Activated naive CD4-positive, alpha-beta T cell treated with Interleukin-2 at 50 U/mL for 16 hours (primary cell): ENCODE measurements at places on chromosomes 12 and 14.

GRCh38 chr14:49947506-49947905 is 54.6 kb downstream of the ARF6 start:
- no peak for DNase-seq

DNA sequence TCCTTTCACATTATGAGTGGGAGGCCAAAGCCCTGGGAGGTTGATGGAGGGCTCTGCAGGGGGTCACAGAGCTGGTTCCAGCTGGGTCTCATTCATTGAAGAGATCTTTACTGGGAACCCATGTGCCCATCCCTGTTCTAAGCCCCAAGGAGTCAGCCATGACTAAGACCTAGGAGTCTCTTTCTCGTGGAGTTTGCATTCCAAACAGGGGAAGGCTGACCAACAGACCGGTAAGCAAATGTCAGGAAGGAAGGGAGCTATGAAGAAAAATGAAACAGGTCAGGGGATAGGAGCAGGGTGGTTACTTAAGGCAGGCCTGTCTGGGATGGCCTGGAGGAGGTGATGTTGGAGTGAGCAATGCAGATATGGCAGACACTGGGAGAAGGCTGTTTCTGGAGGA is 31.5 kb downstream of the SYNDIG1L start:
- DNase-seq = no peak

DNA sequence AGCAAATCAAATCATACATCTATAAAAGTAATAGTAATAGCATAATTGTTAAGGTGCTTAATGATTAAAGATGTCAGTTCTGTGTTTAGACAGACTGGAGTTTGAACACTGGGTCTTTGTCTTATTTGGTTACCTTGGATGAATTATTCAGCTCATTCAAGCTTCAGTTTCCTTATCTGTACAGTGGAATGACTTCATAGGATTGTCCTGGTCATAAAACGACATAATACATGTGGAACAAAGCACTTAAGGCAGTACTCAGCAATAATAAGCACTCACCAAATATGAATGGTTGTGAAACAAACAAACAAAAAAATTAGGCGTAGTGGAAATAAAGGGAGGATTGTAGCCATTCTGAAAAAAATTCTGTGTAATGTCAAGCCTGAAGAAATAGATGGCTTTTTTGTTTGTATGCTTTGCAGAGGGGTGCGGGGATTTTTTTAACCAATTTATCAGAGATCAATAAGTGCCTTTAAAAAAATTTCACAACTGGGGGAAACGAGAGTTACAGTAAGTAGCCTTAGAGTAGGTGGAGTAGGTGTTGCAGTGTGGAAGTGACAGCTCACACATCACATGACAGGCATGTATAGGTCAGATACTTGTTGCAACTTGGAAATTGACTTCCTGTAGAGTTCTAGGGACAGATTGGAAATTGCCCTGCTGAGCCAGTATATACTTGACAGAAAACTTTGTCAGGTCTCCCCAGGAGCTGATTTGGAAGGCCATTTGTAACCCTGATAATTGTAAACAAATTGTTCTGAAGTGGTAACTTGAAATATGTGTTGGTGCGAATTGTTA is 157.7 kb downstream of the SLC15A5 start:
- no peak for DNase-seq

DNA sequence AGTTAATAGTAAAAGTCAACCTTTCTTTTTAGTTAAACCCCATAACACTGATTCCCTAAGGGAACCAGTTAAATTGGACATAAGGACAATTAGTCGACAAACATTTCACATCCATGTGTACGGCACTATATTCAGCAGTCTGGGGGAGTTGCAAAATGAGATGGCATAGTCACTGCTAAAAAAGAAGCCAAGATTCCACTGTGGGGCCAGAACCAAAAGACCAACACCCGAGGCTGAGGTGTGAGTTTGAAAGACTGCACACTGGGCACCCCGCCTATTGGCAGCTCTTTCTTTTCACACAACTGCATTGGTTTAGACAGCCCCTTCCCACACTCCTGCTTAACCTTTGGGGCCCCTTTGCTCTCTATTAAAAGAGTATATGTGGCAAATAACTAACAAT is 16.7 kb downstream of the SETD3 start:
- DNase-seq = no peak

DNA sequence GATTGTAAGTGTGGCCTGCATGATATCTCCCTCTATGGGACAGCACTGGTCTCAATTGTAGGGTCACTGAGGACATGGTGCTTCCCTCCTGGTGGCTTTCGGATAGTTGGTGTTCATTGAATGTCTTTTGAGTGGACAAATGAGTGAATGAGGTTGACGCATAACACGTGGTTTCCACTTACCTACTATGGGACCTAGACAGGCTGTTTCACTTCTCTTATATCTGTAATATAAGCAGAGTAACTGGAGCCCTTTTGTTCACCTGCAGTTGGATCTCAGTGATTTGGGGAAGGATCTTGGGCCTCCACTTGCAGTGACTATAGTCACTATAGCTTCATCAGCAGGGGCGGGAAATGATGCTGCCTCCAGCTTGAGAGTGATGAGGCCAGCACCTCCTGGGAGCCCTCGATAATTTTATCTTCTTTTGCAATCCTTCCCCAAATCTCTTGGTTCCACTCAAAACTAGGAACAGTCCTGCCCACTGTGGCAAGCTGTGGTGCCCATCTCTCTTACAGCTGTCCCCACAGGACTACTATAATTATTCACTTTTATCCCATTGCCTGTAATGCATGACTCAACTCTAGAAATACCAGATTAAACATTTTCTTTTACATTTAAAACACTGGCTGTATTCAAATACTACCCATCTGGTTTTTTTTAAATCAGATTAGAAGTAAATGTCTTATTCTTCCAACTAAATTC is 242.9 kb downstream of the CHST11 start:
- DNase-seq = peak; percentile 18

- no peak for DNase-seq
Observed at GRCh38 chr12:123519141-123520001, 14.1 kb downstream of the RILPL1 start.

DNA sequence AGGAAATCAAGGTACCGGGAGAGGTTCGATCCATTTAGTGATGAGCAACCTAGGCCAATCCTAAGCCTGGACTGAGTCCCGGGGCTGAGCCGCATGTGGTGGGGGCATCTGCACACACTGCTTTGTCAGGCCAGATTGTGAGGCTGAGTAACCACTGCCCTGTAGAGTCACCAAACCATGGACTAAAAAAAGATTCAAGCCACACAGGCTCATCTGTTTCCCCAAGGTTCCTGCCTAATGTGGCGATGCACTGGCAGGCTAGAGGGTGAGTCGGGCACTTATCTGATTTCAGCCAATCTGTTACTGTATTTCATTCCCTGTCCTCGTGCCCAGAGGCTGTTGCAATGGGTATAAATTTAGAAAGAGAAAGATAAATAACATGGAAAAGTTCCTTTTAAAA is 140.8 kb downstream of the TTC7B start:
- DNase-seq = no peak

DNA sequence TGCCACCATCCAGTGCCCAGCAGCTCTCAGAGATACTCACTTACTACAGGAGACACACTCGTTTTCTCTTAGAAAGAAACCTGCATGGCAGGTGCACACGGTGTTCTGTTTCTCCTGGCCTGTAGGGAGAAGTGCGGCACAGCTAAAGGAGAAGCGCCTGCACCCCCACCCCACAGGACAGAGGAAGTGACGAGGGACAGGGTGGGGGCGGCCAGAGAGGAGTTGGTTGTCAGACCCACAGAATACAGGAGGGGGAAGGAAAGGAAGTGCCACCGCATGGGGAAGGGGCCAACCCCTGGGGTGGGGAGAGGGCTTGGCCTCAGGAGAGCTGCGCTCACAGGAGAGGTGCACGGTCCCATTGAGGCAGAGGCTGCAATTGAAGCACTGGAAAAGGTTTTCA is 8.8 kb downstream of the TNFRSF1A start:
- no peak for DNase-seq

- no peak for DNase-seq
Observed at GRCh38 chr14:78566859-78567172, 396.6 kb downstream of the NRXN3 start.

DNA sequence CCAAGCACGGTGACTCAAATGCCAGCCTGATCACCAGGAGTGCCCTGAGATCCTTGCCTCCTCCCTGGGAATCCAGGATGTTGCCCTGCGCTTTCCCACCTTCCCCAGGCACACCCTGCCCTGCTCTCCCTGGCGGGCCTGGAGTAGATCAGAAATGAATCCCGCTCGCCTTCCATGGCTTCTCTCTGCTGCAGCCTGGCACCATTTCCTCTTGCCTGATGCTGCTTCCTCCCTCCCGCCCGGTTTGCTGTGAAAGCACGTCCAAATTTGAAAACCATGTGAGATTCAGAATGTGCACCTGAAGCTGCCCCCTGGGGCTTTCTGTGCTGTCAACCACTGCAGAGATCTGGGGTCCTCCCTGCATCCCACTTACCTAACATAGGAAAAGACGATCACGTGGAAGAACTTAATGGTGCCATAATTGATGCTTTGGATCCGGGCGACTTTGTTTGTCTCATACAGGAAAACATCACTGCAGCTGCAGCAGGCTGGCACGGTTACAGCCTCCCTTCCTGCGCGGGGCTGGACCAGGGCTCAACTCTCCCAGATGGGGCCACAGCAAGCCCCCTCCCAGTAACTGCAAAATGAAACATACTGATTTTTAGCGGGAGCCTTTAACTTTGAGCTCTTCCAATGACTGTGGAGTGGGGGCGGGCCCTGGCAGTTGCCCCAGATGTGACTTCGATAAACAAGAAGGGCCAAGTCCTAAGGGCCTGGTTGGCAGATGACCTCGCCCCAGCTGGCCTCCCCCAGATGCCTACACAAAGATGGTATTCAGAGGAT is 24.9 kb upstream of the C12orf76 start:
- peak; percentile 33 for DNase-seq

GRCh38 chr12:123237646-123238329 is 4.6 kb downstream of the MTRFR start:
- DNase-seq = peak; percentile 77

DNA sequence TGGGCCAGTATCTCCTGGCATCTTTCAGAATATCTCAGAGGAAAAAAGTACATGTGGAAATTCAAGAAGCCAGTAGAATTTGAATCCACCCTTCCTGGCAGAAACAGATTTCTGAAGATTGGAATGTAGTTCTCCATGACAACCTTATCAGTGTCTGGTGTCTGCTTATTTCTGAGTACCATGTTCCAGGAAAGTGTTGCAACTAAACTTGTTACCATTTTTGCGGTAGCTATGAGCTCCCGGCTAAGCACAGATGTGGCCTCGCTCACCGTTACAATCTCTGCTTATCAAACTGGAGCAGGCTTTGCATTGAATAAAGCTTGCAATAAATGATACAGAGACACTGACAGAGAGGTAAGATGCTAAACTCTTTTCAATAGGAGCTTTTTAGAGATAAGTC is 13.0 kb upstream of the ITPR2 start:
- no peak for DNase-seq

DNA sequence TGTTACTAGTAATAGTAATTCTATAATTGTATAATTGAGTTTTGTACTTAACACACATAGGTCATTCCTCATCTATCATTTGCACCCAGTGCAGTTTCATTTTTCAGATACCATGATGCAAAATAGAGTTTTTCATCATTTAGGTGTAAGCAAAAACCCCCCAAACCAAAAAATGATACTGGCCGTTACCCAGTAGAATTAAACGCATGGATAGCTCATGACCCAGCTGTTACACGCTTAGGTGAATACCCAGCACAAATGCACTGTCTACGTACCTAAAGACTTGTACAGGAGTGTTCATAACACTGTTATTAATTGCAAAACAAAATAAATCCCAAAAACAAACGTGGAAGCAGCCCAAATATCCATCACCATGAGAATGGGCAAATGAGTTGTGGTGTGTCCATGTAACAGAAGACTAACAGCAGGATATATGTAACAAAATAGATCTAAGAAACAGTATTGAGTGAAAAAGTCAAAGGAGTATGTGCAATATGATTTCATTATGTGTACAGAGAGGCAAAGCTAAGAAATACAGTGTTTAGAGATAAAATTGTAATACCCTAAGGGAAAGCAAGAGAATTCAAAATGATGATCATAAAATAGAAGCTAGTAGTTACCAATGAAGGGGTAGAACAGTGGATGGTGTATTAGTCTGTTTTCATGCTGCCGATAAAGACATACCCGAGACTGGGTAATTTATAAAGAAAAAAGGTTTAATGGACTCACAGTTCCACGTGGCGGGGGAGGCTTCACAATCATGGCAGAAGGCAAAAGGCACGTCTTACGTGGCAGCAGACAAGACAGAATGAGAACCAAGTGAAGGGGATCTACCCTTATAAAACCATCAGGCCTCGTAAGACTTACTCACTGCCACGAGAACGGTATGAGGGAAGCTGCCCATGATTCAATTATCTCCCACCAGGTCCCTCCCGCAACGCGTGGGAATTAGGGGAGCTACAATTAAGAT is 49.8 kb downstream of the EID3 start:
- no peak for DNase-seq

DNA sequence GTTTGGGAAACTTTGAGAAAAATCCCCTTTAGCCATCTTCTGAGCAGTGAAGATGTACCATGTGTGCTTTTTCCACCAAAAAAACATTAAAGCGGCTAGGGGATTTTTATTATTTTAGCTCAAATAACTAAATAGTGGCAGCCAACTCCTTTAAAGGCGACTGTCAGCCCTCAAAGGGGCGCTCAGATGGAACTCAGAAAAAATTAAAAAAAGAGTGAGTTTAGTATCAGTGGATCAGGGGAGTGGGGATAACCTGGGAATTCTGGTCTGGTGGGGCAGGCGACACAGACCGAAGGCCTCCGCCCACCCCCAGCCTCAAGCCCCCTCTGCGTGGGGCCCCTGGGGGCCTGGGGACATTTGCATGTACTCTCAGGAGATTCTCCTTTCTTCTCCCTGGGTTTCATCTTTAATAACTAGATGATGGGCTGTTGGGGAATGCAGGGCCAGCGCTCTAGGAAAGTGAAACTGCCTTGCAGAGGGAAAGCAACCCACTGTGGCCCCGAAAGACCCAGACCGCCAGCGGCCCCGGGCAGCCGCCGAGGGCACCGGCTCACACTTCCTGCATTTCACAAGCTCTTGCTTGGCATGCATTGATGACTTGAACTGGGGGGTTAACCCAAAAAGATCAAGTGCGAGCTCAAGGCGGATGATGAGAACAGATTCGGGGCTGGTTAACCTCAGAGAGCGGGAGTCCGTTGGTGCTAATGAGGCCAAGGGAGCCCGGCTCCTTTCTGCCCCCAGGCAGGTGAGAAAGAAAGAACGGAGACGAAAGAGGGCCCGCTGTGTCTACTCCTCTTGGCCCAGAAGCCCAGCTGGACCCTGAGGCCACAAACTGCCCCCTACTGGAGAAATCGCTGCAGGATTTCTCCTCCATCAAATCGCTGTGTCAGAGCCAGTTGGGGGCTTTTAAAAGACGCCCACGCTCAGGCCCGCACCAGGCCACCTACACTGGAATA is 7.3 kb upstream of the BATF start:
- DNase-seq = peak; percentile 55

GRCh38 chr14:35558680-35559079 is 24.7 kb downstream of the INSM2 start:
- DNase-seq = no peak

GRCh38 chr14:37019488-37019887 is 152.9 kb downstream of the SLC25A21 start:
- no peak for DNase-seq

- DNase-seq = peak; percentile 40
Observed at GRCh38 chr14:100066962-100067361, 1.7 kb downstream of the EVL start.

- DNase-seq = no peak
Observed at GRCh38 chr14:20998674-20999366, at the start of gene SLC39A2. SLC39A2 (plus strand) TSS chr14:20999293; CDS start chr14:20999447, 154 bp downstream.

GRCh38 chr14:101217080-101217463 is 313.6 kb upstream of the RTL1 start:
- DNase-seq = no peak

- no peak for DNase-seq
Observed at GRCh38 chr14:35459776-35460175, 55.2 kb upstream of the NFKBIA start.

GRCh38 chr12:50201987-50202521 is 34.9 kb upstream of the CERS5 start:
- no peak for DNase-seq
